ENCODE measurements at places on chromosomes 12 and 14. TPM values are rescaled to one million over a fixed set of nuclear protein-coding genes. Genes with fewer than 3 reads are reported as not detected.

- H3K4me1 ChIP-seq, result peaks cover 35% of the 10 kb centered on the region
- H3K27me3 ChIP-seq, result no peaks in the 10 kb centered on the region
- H3K36me3 ChIP-seq, result peaks cover 13% of the 10 kb centered on the region
- no peak overlapping the region for H3K4me3 ChIP-seq
- no peak overlapping the region for H3K27ac ChIP-seq
- no peak for DNase-seq
Measured at GRCh38 chr12:124851342-124851741, 12.3 kb downstream of the SCARB1 start.

DNA sequence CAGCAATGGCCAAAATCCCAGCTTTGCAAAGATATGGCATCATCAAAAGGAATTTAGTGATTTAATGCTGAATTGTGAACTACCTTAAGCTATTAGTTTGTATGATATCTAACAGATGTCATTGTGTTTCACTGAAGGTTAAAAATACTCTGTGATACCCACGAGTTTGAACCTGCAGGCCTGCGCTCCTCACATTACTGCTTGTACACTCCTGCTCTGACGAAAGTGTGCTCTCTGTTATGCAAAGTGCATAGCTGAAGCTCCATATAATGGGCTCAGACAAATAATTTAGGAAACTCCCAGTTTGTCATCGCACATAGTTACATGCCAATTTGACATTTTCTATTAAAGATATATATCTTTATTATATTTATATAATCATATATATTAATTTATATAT, 52.2 kb downstream of the SPPL3 start:
- peaks cover 56% of the 10 kb centered on the region for H3K4me1 ChIP-seq

DNA sequence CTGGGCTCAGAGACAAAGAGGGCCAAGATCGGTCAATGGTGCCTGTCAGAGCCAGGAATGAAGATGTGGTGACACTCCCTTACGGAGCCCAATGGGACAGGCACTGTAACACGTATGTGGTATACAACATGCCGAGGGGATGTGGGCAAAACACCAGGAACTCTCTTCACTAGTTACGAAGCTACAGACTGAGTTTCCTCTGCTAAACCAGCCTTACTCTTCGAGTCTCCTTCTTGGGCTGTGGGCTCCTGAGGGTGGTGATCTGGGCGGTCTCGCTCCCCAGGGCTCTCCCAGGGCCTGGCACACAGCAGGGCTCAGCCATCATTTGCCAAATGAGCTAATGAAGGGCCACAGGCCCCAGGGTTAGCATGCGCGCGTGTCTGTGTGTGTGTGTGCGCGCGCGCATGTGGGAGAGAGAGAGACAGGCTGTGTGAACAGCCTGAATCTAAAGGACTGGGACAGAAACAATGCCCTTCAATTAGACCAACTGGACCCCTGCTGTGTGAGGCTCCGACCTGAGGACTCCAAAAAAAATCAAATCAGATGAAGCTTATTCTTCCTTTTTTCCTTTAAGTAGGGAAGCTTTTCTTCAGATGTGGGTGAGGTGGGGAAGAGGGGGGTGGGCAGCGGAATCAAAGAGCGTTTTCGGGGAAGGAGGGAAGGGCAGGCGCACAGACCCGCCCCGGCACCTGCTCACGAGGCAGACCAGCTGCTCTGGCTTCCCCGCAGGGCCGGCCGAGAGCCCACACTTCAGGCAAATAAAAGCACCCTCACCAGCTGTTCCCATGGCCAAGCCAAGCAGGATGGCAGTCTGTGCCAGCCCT, 42.5 kb downstream of the CCDC88C start:
- no peak for DNase-seq
- no peaks in the 10 kb centered on the region for H3K36me3 ChIP-seq
- H3K27ac ChIP-seq, result no peak overlapping the region
- no peak overlapping the region for H3K4me3 ChIP-seq

DNA sequence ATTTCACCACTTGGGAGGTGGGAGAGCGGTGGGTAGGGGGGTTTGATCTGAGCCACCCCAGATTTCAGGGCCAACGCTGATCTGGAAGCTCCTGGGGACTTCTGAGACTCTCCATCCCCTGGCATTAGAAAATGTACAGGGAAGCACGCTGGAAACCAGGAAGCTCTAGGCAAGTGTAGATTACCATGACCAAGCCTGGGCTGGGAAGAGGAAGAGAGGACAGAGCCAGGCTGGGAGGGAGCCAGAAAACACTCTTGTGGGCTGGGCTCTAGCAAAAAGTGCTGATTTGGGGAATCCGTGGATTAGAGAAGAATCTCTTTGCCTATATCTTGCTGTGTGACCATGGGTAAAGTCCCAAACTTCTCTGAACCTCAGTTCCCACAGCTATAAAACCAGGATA, 236.7 kb downstream of the BCL11B start:
- peak overlapping the region; percentile 13 for H3K4me3 ChIP-seq
- peak; percentile 1 for DNase-seq
- peaks cover 15% of the 10 kb centered on the region for H3K27me3 ChIP-seq
- peak overlapping the region; percentile 18 for H3K27ac ChIP-seq
- no peaks in the 10 kb centered on the region for H3K36me3 ChIP-seq

DNA sequence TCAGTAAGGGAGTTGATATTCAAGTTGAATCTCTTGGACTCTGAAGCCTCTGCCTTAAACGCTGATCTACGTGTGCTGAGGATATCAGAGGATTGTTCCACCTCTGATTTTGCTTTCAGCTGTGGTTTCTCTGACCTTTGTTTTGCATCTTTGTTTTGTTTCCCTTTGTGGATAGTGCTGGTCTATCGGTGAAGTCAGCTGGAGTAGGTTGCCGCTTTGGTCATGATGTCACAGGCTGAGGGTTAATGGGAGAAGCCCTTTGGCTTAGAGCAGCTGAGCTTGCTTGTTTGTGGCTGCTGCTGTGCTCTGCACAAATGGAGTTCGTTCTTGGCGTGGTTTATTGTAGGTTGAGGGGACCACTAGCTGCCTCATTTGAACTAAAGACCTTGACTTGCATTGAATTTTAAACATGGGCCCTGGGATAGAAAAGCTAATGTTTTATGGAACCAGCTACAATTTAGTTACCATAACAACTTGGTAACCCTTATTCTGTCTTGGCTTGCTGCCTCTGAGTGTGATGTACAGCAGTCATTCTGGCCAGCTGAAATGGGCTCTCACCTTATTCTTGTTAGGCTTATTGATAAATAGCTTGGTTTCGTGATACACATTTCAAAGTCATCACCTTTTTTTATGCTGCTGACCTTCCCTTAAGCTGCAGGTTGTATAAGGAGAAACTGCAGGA, 284.5 kb upstream of the E2F7 start:
- no peak overlapping the region for H3K4me3 ChIP-seq
- peaks cover 8% of the 10 kb centered on the region for H3K27me3 ChIP-seq
- H3K36me3 ChIP-seq, result no peaks in the 10 kb centered on the region
- no peak for DNase-seq

DNA sequence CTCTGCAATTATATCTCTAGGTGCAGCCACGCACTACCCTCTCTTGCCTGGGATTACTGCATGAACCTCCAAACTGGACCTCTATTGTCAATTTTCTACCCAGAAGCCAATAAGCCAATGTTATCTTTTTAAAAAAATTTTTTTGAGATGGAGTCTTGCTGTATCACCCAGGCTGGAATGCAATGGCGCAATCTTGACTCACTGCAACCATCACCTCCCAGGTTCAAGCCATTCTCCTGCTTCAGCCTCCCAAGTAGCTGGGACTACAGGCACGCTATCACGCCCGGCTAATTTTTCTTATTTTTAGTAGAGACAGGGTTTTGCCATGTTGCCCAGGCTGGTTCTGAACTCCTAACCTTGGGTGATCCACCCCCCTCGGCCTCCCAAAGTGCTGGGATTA, 11.2 kb upstream of the PXN start:
- no peak overlapping the region for H3K27ac ChIP-seq
- H3K36me3 ChIP-seq, result no peaks in the 10 kb centered on the region
- no peaks in the 10 kb centered on the region for H3K27me3 ChIP-seq
- DNase-seq, result peak; percentile 59
- no peak overlapping the region for H3K4me3 ChIP-seq

GRCh38 chr14:36604757-36605505, 22.5 kb upstream of the NKX2-8 start:
- H3K36me3 ChIP-seq, result no peaks in the 10 kb centered on the region
- H3K4me3 ChIP-seq, result no peak overlapping the region
- H3K27ac ChIP-seq, result no peak overlapping the region
- DNase-seq, result peak; percentile 71
- H3K27me3 ChIP-seq, result peaks cover 5% of the 10 kb centered on the region

- DNase-seq, result no peak
- H3K4me3 ChIP-seq, result no peak overlapping the region
- no peaks in the 10 kb centered on the region for H3K27me3 ChIP-seq
- H3K4me1 ChIP-seq, result peaks cover 37% of the 10 kb centered on the region
- H3K36me3 ChIP-seq, result peaks cover 16% of the 10 kb centered on the region
- no peak overlapping the region for H3K27ac ChIP-seq
Measured at GRCh38 chr12:26643532-26644315, 189.3 kb downstream of the ITPR2 start.

GRCh38 chr14:22318951-22319350, 270.1 kb downstream of the DAD1 start:
- no peak for DNase-seq
- H3K4me1 ChIP-seq, result no peaks in the 10 kb centered on the region
- no peaks in the 10 kb centered on the region for H3K36me3 ChIP-seq
- no peak overlapping the region for H3K4me3 ChIP-seq
- peaks cover 6% of the 10 kb centered on the region for H3K27me3 ChIP-seq

- no peaks in the 10 kb centered on the region for H3K36me3 ChIP-seq
- peaks cover 57% of the 10 kb centered on the region for H3K27me3 ChIP-seq
- H3K27ac ChIP-seq, result no peak overlapping the region
- no peak overlapping the region for H3K4me3 ChIP-seq
Measured at GRCh38 chr12:52645982-52646381, 6.0 kb downstream of the KRT2 start.

- H3K4me3 ChIP-seq, result no peak overlapping the region
- H3K27me3 ChIP-seq, result no peaks in the 10 kb centered on the region
- H3K4me1 ChIP-seq, result no peaks in the 10 kb centered on the region
- H3K27ac ChIP-seq, result no peak overlapping the region
- H3K36me3 ChIP-seq, result peaks cover 3% of the 10 kb centered on the region
Measured at GRCh38 chr12:83245156-83245555, 558.5 kb downstream of the TMTC2 start.

DNA sequence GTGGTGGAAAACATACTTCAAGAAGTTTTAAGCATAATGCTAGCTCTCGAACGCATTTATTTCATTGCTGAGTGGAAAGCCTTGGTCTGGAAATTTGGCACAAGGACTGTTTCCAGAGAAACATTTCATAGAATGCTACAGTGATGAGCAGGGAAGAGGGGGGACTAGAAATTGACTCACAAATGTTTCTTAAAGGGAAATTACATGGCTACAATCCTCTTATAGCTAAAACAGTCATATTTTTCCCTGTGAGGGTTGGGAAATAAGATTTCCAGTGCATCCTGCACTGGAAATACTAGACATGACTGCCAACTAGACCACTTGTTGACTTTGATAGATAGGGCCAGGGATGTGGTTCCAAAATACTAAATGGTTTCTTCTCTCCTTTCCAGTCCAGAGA, 197.3 kb upstream of the RGS6 start:
- no peak overlapping the region for H3K27ac ChIP-seq
- H3K4me1 ChIP-seq, result peaks cover 52% of the 10 kb centered on the region
- H3K4me3 ChIP-seq, result no peak overlapping the region
- H3K27me3 ChIP-seq, result peaks cover 14% of the 10 kb centered on the region
- peaks cover 88% of the 10 kb centered on the region for H3K36me3 ChIP-seq

DNA sequence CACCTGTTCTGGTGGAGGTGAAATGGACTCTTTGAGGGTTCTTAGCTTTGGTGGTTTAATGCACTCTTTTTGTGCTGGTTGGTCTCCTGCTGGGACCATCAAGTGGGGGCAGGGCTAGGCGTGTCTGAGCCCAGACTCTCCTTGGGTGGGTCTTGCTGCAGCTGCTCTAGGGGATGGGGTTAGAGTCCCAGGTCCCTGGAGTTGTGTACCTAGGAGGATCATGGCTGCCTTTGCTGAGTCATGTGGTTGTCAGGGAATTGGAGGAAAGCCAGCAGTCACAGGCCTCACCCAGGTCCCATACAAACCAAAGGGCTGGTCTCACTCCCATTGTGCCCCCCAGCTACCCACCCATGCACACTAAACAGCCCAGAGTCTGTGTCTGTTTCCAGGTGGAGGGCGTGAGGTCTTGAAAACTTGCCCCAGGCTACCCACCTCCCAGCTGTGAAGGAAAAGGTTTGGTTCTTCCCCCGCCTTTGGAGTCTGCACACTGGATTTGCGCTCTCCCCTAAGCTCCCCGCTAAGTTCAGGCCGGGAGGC, 387.7 kb downstream of the TMTC2 start:
- H3K36me3 ChIP-seq, result peaks cover 5% of the 10 kb centered on the region
- no peak for DNase-seq
- no peaks in the 10 kb centered on the region for H3K27me3 ChIP-seq
- no peaks in the 10 kb centered on the region for H3K4me1 ChIP-seq
- H3K4me3 ChIP-seq, result no peak overlapping the region

DNA sequence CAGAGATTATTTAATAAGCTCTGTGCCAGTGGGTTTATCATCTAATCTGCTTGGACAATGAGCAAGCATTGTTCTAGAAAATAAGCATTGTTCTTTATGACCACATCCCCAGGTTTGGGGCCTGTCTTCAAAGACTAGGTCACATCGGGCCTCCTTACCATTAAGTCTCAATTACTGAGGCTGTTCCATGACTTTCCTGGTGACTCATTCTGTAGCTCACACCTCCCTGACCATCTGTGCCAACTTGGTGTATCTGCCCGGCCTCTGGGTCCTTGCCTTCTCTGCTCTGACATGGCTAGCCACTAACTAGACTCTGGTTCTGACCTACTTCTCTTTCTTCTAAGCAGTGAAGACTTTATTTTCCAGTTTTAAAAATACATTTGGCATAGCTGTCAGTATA, 44.4 kb upstream of the PLEKHA5 start:
- DNase-seq, result no peak
- H3K4me3 ChIP-seq, result no peak overlapping the region
- H3K36me3 ChIP-seq, result no peaks in the 10 kb centered on the region
- H3K27ac ChIP-seq, result no peak overlapping the region
- H3K27me3 ChIP-seq, result no peaks in the 10 kb centered on the region

DNA sequence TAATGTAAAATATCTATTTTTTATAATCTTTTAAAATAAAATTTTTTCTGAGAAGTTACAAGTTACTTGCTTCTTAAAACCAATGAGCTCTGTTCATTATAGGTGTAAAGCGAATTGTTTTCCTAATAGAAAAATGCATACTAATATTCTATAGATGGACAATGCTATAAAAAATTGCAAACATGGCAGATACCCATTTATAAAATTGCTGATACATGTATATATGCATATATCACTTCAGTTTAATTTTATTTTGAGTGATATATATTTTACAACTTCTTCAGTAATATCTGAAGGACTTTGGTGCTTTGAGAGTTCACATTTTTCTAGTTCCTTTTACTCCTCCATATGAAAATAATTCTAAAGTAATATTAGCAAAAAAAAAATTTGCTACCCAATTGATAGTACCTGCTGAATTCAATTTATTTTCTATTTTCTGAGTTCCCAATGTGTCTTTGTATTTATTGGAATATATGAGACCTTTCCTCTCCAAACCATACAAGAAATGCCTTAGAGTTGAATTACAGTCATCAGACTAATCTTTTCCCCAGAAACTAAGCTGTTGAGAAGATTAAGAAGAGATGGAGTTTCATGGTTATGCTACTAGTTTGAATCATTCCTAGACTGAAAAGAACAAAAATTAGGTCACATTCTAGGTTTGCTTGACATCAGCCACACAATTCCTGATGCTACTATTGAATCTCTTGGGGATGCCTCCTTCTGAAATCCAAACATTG, 1937.5 kb upstream of the SEL1L start:
- peaks cover under 1% of the 10 kb centered on the region for H3K27me3 ChIP-seq
- peaks cover 32% of the 10 kb centered on the region for H3K4me1 ChIP-seq
- no peaks in the 10 kb centered on the region for H3K36me3 ChIP-seq
- no peak overlapping the region for H3K4me3 ChIP-seq
- no peak for DNase-seq

Gene STYK1
- total RNA-seq, result 1.7 TPM

Gene NRL
- 0.53 TPM for total RNA-seq

Gene TMTC2
- 3.0 TPM for total RNA-seq

Gene THAP2
- total RNA-seq, result 4.8 TPM

Gene NXPH4
- total RNA-seq, result 8.9 TPM

Gene GARIN6
- not detected for total RNA-seq

Gene PLEKHG3
- total RNA-seq, result 4.3 TPM
